DND-41 (cell line): ENCODE measurements at places on chromosomes 11 and 22.

- no peaks in the 10 kb centered on the region for H3K4me1 ChIP-seq
- no peaks in the 10 kb centered on the region for H3K36me3 ChIP-seq
- H3K27ac ChIP-seq: no peak overlapping the region
- no peak for DNase-seq
- no peak overlapping the region for H3K4me3 ChIP-seq
Measured at GRCh38 chr22:22728382-22728781, 84.0 kb downstream of the GGTLC2 start.

- H3K4me1 ChIP-seq: no peaks in the 10 kb centered on the region
- no peak overlapping the region for H3K4me3 ChIP-seq
- H3K27me3 ChIP-seq: no peaks in the 10 kb centered on the region
- no peaks in the 10 kb centered on the region for H3K36me3 ChIP-seq
- no peak overlapping the region for H3K27ac ChIP-seq
Measured at GRCh38 chr11:79346021-79346420, 94.8 kb downstream of the TENM4 start.

DNA sequence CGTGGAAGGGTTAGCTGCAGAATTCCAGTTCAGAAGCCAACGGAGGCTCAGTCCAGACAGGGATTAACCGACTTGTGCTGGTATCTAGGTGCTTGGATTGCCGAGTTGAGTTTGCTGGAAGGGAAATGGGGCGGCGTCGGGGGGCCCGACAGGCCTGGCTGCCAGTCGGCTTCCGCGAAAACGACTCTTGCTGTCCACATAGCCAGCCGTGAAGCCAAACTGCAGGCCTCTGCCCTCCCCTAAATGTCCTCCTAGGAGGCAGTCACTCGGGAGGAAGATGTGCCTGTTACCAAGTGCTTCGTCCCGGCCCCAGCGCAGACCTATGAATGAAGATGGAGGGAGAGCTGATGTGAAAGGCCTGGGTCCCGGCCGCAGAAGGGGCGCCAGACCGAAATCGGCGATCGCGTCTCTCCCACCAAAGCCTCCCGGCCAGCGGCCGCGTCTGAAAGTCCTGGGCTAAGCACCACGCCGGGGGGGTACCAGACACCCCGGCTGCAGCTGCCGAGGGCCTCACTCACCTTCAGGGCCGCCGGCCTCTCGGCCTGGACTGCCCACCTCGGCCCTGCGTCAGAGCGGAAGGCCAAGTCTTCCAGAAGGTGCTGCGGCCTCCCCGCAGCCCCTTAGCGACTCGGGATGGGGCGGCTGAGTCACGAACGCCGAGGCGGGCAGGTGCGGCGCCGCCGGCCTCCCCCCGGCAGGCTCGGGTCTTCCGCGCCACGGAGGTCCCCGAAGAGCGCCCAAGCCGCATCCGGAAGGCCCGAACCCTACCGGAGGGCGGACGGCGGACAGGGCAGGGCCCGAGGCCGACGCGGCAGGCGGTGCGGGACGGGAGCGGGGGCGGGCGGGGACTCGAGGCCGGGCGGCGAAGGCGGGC is 7.5 kb downstream of the DPAGT1 start:
- no peaks in the 10 kb centered on the region for H3K27me3 ChIP-seq
- peak overlapping the region; percentile 95 for H3K4me3 ChIP-seq
- peak overlapping the region; percentile 99 for H3K27ac ChIP-seq
- peaks cover 70% of the 10 kb centered on the region for H3K36me3 ChIP-seq
- peak; percentile 48 for DNase-seq

GRCh38 chr22:31917227-31917921 is 27.0 kb upstream of the YWHAH start:
- no peaks in the 10 kb centered on the region for H3K36me3 ChIP-seq
- H3K4me3 ChIP-seq: no peak overlapping the region
- H3K27ac ChIP-seq: no peak overlapping the region
- H3K4me1 ChIP-seq: no peaks in the 10 kb centered on the region
- no peaks in the 10 kb centered on the region for H3K27me3 ChIP-seq
- DNase-seq: no peak

DNA sequence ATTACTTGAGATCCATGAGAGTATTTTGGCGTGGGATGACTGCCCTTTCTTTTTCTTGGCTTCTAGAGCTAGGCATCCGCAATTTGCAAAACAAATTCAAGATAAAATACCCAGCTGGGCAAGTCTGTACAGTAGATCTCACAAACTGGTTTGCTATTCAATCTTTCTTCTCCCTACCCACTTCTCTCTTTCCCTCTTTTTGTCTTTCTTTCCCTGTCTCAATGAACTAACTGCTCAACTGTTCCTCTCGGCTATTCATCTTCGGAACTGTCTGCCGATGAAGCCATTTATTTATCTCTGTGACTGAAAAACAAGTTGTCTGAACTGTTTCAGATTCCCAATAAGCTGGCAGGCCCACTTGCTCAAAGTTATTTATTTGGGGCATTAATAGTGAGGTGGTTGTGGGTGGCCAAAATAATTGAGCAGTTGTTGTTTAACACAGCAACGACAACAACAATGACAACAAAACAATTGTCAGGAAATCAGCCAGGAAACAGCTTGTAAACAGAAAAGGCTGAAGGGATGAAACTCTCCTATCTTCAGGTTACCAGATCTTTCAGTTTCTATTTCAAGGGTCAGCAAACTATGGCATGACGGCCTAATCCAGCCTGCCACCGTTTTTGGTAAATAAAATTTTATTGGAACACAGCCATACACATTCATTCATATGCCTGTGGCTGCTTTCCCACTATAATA is 76.0 kb upstream of the MTMR2 start:
- no peaks in the 10 kb centered on the region for H3K27me3 ChIP-seq
- no peak overlapping the region for H3K27ac ChIP-seq
- H3K4me1 ChIP-seq: no peaks in the 10 kb centered on the region
- no peak for DNase-seq
- no peaks in the 10 kb centered on the region for H3K36me3 ChIP-seq

DNA sequence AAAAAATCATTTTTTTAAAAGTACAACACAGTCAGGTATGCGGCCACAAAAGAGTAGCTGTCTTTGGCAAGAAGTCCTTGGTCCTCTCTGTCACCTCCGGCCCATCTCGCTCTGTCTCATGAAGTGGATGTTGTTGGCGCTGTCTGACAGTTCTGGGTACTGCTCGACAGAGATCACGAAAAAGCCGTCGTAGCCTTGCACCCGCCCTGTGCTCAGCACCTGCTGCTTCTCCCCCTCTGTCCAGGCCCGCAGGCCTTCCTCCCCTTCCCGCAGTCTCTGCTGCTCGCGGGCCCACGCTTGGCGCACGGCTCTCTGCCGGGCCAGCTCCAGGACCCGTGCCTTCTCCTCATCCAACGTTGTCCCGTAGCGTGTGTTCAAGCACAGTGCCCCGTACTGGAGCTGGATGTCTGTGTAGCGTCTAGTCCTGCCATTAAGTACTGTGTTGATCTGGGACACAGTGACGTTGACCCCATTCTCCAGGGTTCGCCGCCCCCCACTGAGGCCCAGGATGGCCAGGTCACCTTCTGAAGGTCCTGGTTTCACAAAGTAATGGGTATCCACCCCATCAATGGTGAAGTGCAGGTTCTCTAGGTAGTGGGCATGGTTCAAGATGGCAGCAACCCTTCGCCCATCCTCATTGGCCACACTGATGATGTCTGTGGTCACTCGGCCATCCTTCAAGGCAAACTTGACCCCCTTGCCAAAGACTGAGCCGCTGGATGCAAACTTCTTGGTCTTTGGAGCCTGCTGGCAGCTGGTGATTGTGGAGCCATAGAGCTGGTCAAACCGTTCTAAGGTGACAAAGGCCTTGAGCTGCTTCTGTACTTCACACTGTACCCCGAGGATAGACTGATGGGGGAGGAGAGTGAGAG is 83.5 kb upstream of the NARS2 start:
- peaks cover 16% of the 10 kb centered on the region for H3K27me3 ChIP-seq
- no peak for DNase-seq
- no peak overlapping the region for H3K4me3 ChIP-seq
- no peak overlapping the region for H3K27ac ChIP-seq
- H3K36me3 ChIP-seq: no peaks in the 10 kb centered on the region

DNA sequence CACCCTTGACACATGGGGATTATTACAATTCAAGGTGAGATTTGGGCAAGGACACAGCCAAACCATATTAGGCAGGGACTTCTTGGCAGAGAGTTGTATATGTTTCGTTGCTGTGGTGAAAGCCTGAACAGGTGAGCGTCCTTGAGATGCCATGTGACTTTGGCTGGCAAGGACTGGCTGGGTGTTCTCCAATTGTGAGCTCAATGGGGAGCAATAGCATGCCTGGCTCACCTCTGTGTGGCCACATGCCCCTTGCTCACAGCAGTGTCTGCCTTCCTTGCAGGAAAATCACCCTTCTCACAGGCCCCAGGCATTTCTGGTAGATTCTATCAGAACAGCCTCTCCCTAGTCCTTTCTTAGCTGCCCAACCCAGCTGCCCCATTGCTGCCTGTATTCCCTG is 105.5 kb downstream of the PARVA start:
- no peaks in the 10 kb centered on the region for H3K4me1 ChIP-seq
- no peak for DNase-seq
- no peak overlapping the region for H3K4me3 ChIP-seq
- no peak overlapping the region for H3K27ac ChIP-seq
- H3K36me3 ChIP-seq: no peaks in the 10 kb centered on the region
- peaks cover 18% of the 10 kb centered on the region for H3K27me3 ChIP-seq
